ENCODE measurements at places on chromosomes 16 and 17. TPM values are rescaled to one million over a fixed set of nuclear protein-coding genes. Genes with fewer than 3 reads are reported as not detected.

DNA sequence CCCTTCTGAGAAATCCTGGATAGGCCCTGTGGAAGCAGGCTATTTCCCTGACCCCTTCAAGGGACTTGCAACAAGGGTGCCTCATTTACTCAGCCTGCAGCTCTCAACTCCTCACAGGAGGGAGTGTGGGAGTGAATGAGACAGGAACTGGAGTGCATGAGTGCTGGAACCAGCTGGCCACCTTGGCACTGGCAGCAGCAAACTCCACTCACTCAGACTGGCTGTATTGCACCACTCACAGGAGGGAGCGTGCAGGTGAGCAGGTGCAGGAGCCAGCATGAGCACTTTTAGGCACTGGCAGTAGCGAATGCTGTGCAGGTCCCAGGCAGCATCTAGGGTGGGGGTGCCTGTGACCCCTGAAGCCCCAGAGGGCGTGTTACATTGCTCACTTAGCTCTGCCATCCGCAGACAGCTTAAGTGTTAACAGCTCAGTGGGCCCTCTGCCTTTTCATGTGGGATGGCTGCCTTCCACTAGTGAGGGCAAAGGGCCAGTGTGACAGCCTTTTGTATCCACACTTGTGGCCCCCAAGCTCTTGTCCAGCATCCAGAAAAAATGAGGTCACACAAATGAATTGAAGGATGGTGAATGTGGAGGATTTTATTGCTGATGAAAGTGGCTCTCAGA is 11.0 kb upstream of the ZNHIT3 start:
- no peak for DNase-seq

Gene GP1BA
- not detected for total RNA-seq

GRCh38 chr16:2686912-2687507 is 4.7 kb downstream of the KCTD5 start:
- DNase-seq = no peak

DNA sequence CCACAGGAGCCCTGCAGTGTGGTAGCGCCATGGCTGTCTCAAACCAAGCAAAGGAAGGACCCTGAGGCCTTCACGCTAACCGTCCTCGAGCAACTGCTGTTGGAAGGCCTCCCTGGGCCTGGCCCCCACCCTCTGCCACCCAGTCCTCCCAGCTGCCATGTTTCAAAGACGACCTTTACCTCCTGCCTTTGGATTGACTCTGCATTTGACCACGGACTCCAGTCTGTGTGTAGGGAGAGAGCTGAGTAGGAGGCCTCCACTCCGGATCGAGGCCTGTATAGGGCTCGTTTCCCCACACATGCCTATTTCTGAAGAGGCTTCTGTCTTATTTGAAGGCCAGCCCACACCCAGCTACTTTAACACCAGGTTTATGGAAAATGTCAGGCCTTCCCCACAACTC is 24.3 kb downstream of the PLCD3 start:
- no peak for DNase-seq

DNA sequence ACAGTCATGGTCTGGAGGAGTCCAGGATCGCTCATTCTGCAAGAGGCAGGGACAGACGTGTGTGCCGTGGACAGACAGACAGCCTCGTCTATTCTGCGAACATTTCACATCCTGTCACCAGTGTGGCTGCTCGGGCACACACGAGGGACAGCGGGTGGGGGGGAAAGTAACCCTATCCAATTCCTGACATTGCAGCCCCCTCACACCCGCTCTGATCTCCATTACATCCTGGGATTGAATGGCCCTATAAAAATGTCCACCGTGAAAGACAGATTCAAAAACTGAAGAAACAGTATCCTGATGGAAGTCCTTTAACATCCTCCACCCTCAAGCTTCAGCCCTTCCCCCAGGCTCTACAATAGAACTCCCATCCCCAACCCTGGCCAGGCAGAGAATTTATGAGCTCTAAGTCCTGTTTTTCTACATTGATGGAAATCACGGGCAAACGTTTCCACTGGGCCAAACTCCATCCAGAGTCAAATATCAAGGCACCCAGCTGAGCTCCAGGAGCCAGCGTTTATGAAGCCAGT is 39.4 kb downstream of the HS3ST3A1 start:
- no peak for DNase-seq

DNA sequence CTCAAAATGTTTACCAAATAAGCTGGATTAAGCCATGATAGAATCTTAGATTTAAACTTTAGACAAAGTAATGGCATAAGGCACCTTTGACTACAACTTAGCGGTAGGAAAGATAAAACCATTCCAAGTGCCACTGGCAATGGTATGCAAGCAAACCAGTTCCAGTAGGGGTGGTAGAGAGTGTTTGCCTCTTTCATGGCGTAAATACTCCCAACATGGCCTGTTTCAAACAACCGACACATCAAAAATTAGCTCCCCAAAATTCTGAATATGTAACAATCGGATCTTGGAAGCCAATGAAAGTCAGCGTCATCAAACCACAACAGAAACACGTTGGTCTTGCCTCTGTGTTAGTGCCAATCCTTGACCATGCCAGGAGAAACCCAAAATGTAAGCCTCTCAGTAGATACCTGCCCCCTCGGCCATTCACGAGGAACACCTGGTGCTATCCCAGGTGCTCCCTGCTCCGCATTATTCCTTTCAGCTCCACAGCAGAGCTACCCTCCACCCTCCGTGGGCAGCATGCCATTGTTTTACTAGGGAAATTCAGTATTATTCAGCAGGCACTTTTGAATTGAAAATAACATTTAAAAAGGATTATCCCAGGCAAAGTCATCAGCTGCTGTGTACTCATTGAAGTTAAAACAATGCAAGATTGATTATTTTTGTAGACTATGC is 307.8 kb upstream of the CDH11 start:
- DNase-seq = no peak

DNA sequence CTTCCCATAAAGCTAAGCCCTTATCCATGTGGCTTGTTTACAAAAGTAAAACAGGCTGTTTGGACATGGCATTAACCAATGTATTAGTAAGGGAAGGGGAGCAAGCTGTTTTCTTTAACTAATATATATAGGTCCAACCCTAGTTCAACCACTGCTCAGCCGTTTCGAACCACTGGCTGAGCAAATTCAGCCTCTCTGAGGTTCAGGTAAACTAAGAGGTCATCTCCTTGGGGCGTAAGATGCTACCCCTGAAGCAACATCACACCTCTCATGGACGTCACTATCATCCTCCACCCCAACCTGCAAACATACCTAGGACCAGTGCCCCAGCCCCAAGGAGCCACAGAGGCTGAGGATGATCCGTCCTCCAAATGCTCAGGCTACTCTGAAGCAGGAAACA is 45.2 kb downstream of the ANKRD11 start:
- DNase-seq = no peak

- DNase-seq = no peak
These were observed 111.1 kb downstream of the CACNG3 start for GRCh38 chr16:24367186-24367710.

Gene CMC2
- 32.9 TPM for total RNA-seq

DNA sequence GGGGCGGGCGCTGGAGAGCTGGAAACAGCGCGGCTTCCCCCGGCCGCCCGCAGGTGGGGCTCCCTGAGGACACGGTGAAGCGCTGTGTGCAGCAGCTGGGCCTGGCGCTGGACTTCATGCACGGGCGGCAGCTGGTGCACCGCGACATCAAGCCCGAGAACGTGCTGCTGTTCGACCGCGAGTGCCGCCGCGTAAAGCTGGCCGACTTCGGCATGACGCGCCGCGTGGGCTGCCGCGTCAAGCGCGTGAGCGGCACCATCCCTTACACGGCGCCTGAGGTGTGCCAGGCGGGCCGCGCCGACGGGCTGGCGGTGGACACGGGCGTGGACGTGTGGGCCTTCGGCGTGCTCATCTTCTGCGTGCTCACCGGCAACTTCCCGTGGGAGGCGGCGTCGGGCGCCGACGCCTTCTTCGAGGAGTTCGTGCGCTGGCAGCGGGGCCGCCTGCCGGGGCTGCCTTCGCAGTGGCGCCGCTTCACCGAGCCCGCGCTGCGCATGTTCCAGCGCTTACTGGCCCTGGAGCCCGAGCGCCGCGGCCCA is 27.8 kb downstream of the SBK1 start:
- DNase-seq = no peak

GRCh38 chr16:72878301-72879269 is 169.3 kb downstream of the ZFHX3 start:
- DNase-seq = no peak

DNA sequence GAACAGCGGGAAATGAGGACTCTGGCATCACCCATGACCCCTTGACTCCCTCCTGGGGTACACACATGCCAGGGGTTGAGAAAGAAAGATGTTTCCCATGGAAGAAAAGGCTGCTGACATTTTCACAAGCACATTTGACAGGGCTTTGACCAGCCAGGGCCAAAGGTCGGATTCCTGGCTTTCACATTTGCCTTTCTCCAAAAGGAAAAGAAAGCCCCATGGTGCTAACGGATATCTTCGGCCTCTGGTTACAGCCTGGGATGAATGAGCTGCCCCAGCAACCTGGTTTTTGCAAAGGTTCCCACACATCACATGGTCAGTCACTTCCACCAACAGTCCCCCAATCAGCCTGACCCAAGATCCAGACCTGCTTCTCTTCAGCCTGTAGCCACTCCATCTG is 478.2 kb upstream of the CDH11 start:
- no peak for DNase-seq

DNA sequence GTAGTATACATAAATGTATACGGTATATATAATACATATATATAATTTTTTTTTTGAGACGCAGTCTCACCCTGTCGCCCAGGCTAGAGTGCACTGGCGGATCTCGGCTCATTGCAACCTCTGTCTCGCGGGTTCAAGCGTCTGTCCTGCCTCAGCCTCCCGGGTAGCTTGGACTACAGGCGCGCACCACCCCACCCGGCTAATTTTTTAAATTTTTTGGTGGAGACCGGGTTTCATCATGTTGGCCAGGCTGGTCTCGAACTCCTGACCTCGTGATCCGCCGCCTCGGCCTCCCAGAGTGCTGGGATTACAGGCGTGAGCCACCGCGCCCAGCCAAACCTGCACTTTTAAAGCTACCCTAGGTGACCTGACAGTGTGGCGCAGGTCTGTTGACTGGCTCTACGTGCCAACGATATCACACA is 745 bp downstream of the PAM16 start:
- DNase-seq = no peak

- peak; percentile 55 for DNase-seq
These were observed 192.4 kb downstream of the KATNIP start for GRCh38 chr16:27742333-27742732.

GRCh38 chr17:4574448-4575045 is 9.8 kb upstream of the SMTNL2 start:
- no peak for DNase-seq

- DNase-seq = no peak
These were observed 6.0 kb downstream of the ZCCHC14 start for GRCh38 chr16:87486713-87487247.

DNA sequence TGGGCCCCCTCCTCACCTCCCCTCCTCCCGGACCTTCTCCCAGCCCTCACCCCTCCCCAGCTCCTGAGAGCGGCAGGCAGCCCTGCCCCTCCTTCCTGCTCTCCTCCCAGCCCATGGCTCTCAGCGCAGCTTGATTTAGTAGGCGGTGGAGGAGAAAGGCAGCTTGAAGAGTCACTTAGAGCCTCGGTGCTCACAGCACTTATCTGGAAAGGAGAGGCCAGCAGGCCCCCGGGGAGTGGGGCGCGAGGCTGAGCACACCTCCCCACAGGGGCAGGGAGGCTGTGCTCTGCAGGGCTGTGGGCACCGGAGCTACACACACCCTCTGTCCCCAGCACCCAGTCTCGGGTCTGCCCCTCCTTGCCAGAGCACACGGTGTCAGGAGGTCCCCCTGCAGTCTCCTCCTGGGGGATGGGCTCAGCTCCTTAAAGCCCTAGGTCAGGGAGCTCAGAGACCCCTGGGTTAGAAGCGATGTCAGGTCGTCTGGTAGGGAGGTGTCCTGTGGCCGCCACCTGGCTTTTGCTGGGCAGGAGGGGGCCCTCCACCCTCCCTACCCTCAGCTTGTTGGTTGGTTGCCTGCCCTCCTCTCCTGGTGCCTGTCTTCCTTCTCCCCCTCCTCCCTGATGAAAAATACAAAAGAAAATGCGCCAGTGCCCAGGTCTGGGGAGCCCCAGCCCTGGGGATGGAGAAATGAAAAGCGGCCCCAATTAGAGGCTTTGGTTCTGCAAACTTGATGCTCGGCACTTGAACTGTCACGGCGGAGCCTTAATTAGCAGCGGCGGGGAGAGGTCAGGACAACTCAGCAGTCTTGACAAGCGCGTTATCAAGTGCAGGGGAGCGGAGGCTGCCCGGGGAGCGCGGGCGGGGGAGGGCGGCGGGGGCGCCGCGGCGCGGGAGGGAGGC is 151.1 kb upstream of the GSE1 start:
- DNase-seq = no peak

DNA sequence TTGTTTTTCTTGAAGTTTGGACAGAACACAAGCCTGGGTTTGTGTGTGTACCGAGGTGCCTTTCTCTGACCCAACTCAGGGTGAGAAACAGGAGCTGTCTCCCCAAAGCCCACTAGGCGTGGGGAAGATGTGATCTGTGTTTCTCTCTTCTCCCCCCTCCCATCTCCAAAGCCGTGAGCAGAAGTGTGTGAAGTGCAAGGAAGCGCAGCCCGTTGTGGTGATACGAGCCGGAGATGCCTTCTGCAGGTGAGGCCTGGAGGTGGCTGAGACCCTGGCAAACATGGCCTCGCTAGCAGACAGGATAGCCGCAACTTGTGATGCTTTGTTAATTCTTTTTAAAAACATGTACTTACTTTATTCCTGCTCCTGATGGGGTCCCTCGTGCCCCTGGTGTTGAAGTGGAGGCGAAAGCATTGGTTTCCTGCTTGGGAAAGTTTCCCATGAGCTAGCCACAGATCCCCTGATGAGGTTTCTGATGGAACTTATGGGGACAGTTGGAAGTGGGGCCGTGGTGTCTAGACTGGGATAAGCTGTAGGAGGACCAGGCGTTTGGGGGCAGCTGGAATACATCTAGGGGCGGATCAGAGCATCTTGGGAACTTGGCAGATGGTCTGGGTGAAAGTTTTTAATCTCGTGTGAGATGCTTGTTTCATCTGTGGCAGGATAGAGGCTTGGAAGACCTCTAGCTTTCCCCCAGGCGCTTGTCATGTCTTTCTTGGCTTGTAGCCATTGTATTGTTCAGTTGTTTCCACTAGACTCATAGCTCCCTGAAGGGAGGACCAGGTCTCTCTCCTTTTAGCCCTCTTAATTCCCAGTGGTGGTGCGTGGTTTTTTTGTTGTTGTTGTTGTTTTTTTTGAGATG is 893 bp downstream of the CTU2 start:
- no peak for DNase-seq

DNA sequence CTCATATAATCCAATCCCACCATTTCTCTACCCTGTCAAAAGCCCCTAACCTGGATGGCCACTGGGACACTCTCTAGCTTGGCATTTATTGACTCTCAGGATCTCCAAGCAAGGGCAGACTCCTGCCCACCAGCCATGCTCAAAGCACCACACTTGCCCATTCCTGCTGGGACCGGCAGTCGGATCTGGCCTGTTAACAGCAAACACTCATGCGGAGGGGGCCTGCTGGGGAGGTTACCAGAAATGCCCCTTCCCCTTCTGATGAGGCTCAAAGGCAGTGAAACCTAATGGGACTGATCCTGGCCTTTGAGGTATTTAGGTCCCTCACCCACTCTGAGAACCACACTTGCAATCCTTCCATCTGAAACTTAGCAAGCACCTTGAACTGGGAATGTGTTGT is 6.5 kb upstream of the CCL1 start:
- no peak for DNase-seq

GRCh38 chr17:30378825-30379302 is at the start of gene CPD:
CPD (plus strand) TSS chr17:30378927; CDS start chr17:30378981, 54 bp downstream.
- DNase-seq = peak; percentile 100

GRCh38 chr17:36827081-36827480 is 110.2 kb upstream of the LHX1 start:
- DNase-seq = no peak

Gene KRTAP2-3
- total RNA-seq = not detected

GRCh38 chr16:89565506-89566372 is 5.3 kb downstream of the RPL13 start:
- peak; percentile 40 for DNase-seq

Gene C17orf50
- not detected for total RNA-seq

Gene ZPBP2
- not detected for total RNA-seq

All from lower leg skin (tissue), 4 donors.